ENCODE measurements at places on chromosomes 4 and X.

DNA sequence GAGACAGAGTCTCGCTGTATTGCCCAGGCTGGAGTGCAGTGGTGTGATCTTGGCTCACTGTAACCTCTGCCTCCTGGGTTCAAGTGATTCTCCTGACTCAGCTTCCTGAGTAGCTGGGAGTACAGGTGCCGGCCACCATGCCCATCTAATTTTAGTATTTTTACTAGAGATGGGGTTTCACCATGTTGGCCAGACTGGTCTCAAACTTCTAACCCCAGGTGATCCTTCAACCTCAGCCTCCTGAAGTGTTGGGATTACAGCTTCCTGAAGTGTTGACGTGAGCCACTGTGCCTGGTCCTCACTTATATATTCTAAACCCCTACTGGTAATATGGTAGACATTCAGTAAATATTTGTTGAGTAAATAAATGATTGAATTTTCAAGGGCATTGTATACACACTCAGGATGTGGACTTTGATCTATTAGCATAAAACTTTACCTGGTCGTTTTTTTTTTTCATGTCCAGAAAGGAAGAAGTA lies 33.0 kb downstream of the MTHFD2L start:
- no peak for DNase-seq

DNA sequence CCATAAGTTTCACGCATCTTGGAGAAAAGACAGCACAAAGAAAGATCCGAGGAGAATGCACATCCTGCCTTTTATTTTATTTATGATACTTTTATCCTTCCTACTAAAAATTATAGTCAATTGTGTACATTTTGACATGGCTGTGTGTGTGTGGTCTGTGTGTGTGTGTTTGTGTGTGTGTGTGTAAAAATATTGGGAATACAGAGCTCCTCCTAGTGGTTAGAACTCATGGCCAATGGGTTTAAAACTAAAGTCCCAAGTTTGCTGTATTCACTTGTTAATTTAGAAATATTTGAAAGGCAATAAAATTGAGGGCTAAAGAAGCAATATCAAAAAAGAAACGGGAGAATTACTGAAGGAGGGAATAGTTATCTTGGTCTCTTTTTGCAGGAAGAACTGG lies 47.5 kb downstream of the NKX6-1 start:
- DNase-seq, result no peak

GRCh38 chr4:41329361-41329760 lies 72.6 kb downstream of the UCHL1 start:
- DNase-seq, result no peak

DNA sequence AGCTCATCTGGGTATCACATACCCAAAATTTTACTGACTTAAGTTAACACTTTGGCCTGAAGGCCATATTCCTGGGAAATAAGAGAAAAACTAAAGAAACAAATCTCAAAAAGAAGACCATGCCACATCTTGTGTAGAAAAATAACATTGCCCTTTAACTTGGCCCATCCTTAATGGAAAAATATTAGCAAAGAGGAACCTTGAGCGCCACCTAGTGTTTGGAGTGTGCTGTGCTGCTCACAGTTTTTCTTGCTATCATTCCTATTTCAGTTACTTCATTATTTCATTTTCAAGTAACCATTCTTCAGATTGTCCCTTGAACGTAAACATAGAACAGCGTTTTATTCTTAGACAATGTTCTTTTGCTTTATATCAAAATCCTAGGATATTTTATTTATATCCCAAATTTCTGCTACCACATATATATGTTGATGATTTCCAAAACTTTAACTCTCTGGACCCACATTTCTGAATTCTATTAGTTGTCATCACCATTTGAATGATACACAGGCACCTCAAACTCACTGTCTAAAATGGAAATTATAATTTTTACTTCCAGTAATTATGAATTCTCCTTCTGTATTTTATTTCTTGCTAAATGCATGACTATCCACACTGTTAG lies 999.0 kb upstream of the ADGRL3 start:
- peak; percentile 43 for DNase-seq

GRCh38 chrX:308821-309520 lies 9.6 kb downstream of the GTPBP6 start:
- DNase-seq, result no peak

DNA sequence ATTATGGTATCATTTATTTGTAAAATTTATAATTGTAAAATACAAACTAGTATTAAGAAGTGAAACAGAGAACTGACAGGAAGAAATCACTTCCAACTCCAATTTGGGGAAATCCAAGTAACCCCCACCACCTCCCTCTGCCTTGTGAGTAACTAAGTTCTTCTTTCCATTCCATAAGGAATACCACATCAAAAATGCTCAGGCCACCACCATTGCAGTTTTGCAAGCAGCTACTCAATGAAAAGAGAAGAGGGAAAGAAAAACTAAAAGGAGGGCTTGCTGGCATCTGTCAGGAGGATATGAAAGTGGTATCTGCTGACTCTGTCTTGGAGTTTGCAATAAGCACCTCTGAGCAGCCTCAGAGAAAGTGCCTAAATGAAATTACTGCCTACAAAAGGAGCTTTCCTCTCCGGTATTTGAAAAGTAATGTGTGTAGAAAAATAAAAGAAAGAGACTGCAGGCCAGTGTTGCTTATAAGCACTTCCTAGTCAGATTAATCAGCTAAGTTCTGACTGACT lies 228.7 kb downstream of the OPHN1 start:
- no peak for DNase-seq

- DNase-seq, result no peak
These were observed 254.5 kb downstream of the SPRY1 start for GRCh38 chr4:123651066-123651465.

All from iPS-NIHi11 (cell line).